ENCODE measurements at places on chromosomes 13 and 19. TPM values are rescaled to one million over a fixed set of nuclear protein-coding genes. Genes with fewer than 3 reads are reported as not detected.

- no peak for DNase-seq
Measured at GRCh38 chr13:50613356-50613831, 230.1 kb downstream of the DLEU7 start.

DNA sequence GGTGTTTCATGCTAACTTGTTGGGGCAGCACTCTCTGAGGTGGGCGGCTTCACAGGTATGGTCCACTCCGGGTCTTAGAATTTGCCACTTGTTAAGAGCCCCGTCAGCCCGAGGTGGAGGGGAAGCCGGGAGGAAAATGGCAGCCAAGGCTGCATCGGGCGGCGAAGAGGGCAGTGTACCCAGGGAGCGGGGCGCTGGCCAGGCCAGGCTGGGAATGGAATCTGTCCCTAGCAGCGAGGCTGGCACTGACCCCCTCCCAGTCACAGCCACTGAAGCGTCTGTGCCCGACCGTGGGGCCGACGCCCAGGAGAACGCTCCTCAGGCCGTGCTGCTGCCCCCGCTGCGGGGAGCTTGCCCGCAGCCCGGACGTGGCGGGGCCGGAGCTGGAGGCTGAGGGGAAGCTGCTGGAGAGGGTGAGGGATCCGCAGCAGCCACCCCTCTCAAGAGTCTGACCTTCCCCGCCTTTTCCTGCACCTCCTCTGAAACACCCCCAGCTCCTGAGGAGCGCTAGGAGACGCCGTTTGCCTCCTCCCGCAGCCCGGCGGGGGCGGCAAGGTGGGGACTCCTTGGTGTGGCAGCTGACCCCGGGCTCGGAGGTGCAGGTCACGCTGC is 313.8 kb upstream of the SPRY2 start:
- no peak for DNase-seq

The ACP7 gene
- total RNA-seq, result 7.3 TPM

- no peak for DNase-seq
Measured at GRCh38 chr19:408902-409515, at the start of gene C2CD4C. TSS of gene C2CD4C (minus strand) at chr19:409147. CDS start at chr19:408361, 786 bp downstream.

DNA sequence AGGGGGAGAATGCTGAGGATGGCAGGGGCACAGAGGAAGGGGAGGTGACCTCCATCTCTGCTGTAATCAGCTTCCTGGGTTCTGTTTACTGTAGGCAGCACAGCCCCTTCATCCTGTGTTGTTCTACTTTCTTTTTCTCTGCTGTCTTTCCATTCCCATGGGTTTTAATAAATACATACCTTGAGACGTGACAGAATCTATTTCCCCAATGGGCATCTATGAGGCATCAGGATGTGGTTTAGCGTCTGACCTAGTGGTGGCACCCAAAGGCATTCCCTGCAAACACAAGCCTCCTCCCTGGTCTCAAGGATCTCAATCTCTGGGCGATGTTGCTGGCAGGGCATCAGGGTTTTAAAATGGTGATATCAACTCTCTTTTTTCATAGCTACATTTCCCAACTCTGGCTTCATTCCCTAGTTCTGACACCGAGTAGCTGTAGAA is 60.8 kb downstream of the ALOX5AP start:
- DNase-seq, result no peak

DNA sequence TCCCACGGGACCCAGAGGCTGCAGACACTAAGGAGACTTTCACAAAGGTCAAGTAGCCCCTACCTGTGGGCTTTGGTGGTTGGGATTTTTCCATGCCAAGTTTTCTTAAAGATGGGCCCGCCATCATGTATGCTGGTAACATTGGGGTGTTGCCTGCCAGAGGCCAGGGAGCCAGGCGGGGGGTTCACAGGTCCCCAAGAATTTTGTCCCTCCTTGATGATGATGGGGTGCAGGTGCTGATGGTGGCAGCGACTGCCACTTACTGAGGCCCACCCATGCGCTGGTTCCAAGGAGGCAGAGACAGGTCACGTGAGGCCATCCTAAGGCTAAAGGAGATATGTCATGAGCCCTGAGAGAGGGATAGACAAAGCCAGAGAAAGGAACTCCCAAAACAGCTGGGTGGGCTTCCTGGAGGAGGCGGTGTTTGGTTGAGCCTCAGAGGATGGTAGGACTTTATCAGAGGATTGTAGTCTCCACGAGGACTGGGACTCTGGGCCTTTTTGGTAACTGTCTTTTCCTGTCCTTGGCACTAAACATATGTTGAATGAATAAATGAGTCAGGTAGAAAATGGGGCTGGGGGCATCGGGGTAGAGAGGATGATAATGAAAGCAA is 14.4 kb downstream of the PLEKHF1 start:
- no peak for DNase-seq

GRCh38 chr13:105908586-105908985 is 626.9 kb downstream of the EFNB2 start:
- no peak for DNase-seq

DNA sequence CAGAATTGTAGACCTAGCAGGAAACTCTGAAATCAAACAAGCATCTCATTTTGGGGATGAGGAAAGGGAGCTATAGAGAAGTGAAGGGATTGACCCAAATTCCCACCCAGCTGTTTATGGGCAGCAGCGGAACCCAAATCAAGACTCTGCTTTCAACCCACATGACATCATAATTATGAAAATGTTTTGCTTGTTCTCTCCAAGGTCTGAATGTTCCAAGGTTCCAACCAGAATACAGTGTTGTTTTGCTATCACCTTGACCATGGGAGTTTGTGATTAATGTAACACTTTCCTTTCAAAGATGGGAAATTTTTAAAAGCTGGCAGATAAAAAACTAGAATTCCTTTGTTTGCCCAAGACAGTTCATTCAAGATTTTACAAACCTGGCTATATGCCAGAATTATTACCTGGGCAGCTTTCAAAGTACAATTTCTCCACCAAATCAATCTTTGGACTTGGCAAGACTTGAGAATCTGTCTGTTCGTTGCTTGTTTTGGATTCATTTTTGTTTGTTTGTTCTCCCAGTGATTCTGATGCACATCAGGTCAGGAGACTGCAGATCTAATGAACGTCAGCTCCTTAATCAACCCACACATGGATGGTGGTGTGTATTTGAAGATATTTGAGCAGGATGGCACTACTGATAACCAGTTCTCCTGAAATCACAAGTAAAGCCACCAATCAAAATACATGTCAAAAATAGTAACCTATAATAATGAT is 322.7 kb downstream of the FOXO1 start:
- DNase-seq, result no peak

GRCh38 chr19:5265260-5265659 is 75.4 kb downstream of the PTPRS start:
- no peak for DNase-seq

DNA sequence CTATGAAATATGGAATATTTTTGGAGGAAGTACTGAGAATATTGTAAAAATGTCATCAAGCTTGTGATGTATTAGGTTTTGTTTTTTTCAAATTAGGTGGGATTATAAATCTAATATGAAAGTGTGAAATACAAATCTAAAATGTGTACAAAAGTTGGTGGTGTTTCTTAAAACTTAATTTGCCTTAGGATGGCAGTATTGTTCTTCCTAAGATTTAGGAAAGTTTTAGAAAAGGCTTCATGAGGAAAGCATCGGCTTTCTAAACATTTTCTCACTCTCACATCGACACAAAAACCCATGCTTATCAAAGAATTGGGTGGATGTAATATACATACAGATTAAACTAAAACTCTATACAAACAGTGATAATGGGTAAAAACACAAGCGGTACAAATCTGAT is 972.0 kb upstream of the PCDH20 start:
- no peak for DNase-seq

The HS6ST3 gene
- 0.49 TPM for total RNA-seq

GRCh38 chr13:23956106-23956505 is 58.8 kb upstream of the C1QTNF9B start:
- DNase-seq, result peak; percentile 61

GRCh38 chr13:36807616-36808015 is 11.4 kb upstream of the RFXAP start:
- no peak for DNase-seq

GRCh38 chr19:1483131-1483978 is 4.3 kb upstream of the C19orf25 start:
- DNase-seq, result no peak

DNA sequence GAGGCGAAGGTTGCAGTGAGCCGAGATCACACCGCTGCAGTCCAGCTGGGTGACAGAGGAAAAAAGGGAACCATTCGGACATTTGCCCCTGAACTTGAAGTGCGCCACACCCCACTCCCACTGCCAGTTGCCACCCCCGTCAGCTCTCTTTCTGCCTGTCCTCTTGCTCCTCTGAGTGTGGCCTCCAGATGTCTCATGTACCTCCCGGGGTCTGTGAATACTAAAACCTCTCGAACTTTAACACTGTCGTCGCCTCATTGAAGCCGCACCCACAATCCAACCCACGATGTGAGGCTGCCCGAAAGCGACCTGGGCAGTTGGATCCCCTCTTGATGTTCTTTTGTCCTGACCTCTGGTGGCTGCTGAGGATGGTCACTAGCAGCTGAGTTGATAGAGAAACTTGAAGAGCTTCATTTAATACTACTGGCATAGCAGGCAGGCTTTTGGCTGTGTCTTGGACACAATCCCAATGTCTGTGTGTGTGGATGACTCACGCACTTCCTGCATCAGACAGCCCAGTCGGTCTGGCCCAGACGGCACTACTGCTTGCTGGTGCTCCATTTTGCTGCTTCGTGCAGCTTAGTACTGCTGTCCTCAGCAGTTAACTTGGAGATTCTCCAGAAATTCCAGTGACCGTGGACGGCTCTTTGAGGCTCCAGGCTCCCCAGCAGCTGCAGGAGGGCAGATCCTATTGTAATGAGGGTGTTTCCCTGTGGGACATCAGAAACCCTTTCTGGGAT is 4.2 kb downstream of the FPR3 start:
- DNase-seq, result peak; percentile 88

The ZNF540 gene
- 3.1 TPM for total RNA-seq

The CD70 gene
- total RNA-seq, result not detected

GRCh38 chr19:44939668-44940067 is 2.4 kb upstream of the APOC4 start:
- DNase-seq, result no peak

DNA sequence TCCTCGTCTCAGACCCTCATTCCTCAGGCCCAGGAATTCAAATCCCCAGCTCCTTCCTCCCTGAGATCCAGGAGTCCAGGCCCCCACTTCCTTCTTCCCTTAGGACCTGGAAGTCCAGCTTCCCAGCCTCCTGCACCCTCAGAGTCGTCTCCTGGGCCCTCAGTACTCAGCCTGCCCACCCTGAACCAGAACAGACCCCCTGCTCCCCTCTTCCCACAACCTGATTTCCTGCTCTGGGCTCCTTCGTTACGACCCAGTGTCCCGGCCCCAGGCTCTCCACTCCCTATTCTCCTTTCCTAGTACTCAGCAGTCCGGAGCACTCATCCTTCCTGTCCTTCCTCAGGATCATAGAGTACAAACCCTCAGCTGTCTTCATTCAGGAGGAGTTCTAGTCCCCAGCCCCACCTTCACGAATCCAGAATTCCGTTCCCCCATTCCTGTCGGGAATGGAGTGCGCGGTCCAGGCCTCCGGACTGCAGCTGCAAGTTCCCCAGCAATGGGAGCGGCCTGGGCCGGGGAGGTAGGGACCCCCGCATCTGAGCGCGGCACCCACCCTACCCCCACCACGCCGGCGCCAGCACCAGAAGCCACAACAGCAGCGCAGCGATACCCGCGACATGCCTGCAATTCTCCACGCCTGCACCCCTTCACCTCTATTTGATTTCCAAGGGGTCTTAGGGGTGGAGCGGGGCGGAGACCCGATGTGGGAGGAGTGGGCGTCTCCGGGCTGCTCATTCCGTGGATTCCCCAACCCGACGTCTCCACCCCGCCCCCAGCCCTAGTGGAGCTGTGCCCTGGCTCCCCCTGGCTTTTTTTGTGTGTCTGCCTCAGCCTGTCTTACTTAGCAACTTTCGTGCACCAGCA is 12.7 kb downstream of the EGLN2 start:
- no peak for DNase-seq

DNA sequence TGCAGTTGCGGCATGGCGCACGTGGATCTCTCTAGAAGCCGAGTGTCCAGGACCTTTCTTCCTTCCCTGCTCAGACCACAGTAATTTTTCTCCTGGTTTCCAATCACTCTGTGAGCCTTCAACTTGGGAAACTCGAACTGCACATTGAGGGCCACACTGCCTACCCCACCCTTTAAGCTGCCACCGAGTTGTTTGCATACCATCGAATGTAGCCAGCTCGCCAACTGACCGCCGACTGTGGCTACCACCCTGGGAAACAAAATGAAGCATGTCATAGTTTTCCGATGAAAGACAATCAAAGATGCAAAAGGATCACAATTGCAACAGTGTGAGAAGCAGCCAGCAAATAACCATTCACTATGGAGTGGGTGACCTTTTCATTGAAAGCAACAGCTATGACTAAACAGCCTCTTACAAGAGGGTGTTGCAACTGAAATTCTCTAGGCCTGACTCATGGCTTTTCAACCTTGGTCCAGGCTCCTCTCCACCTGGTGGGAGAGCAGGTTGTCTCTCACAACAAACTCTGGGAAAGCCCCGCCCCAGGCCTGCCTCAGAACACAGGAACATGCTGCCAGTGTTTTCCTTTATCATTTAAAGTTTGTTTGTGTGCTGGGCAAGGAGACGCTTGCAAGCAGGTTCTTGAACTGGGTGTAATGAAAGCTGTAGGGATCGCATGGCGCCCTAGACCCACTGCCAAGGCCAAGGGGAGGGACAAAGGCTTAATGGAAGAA is 141.7 kb upstream of the SERP2 start:
- peak; percentile 87 for DNase-seq

DNA sequence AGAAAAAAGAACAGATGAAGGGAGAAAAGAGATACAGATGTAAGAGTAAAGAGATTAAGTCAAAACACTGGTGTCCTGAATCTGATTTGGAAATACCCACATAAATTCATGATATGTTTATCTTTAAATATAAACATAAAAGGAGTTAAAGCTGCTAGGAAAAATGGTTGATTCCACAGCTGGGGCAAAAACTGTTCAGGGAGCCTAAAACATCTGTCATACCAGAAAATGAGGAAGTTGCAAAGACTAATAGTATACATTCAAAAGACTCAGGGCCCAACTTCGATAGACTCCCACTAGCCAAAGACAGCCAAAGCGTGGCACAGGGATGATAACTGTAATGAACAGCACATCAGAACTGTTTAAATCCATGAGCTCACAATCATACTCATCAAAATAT is 62.0 kb downstream of the ABCC4 start:
- no peak for DNase-seq

GRCh38 chr13:53238261-53238660 is 209.6 kb downstream of the OLFM4 start:
- DNase-seq, result no peak

DNA sequence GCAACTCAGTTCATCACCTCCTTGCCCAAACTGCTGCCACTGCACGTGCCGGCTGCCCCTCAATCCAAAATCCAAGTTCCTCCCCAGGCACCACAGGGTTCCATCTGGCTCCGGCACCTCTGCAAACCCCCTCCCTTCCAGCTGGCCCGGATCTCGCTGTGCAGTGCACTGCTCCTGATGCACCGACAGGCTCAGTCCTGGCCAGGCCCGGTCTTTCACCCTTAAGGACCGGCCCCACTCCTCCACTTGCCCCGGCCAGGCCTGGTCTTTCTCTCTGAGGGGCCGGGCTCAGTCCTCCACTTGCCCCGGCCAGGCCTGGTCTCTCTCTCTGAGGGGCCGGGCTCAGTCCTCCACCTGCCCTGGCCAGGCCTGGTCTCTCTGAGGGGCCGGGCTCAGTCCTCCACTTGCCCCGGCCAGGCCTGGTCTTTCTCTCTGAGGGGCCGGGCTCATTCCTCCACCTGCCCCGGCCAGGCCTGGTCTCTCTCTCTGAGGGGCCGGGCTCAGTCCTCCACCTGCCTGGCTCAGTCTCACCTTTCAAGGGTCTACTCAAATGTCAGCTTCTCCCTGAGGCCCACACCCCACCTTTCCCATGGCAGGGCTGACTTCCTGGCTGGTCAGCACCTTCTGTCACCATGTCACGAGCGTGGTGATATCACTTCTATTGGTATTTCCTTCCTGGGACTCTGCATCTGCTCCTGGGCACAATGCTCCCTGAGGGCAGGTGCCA is 6.9 kb downstream of the ZNF787 start:
- no peak for DNase-seq

The FAM83E gene
- 143 TPM for total RNA-seq

All from mucosa of gallbladder (tissue), 1 donor.